ENCODE measurements at places on chromosomes 16 and 17. TPM values are rescaled to one million over a fixed set of nuclear protein-coding genes. Genes with fewer than 3 reads are reported as not detected.

- no peak for DNase-seq
Observed at GRCh38 chr17:39628655-39629493, 2.1 kb downstream of the PPP1R1B start.

- no peak for DNase-seq
Observed at GRCh38 chr17:27635275-27635823, 4.4 kb downstream of the LGALS9 start.

DNA sequence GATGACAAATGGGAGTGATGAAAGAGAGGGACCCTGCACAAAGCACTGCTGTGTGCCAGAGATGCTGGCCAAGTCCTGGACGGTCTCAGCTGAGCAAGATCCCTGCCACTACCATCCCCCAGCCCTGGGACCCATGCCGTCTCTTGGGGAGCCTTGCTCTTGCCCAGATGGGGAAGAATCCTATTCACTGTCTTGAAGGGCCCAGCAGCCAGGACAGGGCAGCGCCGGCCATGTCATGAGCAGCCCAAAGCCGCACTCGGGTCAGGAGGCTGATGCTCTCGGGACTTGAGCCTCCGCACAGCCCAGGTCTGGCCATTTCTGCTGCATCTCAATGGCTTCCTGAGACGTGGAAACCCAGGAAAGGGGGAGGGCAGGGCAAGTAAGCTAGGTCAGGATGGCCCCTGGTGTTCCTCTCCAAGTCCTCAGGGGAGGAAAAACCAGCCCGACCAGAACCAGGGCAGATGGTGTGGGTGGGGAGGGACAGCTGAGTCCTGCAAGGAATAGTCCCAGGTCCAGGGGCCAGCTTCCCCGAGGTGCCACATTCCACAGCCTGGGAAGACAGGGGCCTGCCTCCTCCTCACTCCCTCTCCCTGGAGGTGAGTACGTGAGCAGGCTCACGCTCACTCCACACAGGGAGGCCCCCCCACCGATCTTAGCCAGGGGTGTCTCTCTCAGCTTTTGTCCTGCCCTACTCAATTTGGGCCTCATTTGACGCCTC lies 7.8 kb upstream of the KRT19 start:
- no peak for DNase-seq

GRCh38 chr16:56732366-56732765 lies 2.4 kb downstream of the NUP93 start:
- DNase-seq: no peak

DNA sequence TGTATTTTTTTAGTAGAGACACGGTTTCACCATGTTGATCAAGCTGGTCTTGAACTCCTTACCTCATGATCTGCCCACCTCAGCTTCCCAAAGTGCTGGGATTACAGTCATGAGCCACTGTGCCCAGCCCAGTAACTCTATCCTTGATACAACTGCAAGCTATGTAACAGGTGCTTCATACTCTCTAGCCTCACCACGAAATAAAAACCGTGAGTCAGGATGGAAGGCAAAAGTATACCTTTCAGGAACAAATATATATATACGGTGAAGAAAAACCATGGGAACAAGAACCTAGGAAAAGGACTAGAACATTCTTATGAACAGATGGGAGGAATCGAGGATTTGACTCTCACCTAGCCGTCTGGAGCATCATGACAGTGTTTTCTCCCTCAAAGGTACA lies 9.6 kb upstream of the FBF1 start:
- DNase-seq: no peak

Gene TLCD2
- total RNA-seq: 4.6 TPM

Gene HASPIN
- 2.0 TPM for total RNA-seq

Gene CPNE7
- 0.89 TPM for total RNA-seq
